ENCODE measurements at places on chromosomes 5 and 9.

DNA sequence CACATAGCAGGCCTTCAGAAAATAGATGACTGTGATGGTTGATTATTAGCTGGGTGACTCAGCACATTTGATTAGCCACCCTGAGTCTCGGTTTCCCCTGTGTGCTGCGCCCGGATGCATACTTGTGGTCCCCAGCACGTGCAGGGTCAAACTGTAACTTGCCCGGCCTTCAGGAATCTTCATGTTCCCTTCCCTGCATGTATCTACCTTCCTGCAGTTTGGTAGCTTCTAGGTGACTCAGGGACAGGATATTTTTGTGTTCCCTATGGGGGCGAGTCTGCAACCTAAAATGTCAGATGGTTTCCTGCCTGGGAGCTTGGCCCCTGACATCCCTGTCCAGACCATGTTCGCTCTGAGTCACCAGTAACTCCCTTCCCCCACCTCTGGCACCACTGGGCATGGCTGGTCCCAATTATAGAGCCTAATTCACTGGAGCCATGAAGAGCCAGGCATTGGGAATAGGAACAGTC is 13.2 kb downstream of the PTGS1 start:
- no peaks in the 10 kb centered on the region for H3K27me3 ChIP-seq
- no peak overlapping the region for H3K4me3 ChIP-seq
- H3K4me1 ChIP-seq: no peaks in the 10 kb centered on the region
- no peak overlapping the region for H3K27ac ChIP-seq

GRCh38 chr5:110735556-110735955 is 3.3 kb upstream of the SLC25A46 start:
- no peaks in the 10 kb centered on the region for H3K4me1 ChIP-seq
- DNase-seq: no peak
- no peak overlapping the region for H3K27ac ChIP-seq
- H3K4me3 ChIP-seq: no peak overlapping the region
- H3K36me3 ChIP-seq: no peaks in the 10 kb centered on the region

GRCh38 chr5:87413343-87413645 is 564 bp upstream of the CCNH start:
- peak overlapping the region; percentile 78 for H3K4me3 ChIP-seq
- H3K27ac ChIP-seq: peak overlapping the region; percentile 93
- DNase-seq: no peak
- 0 out of 2 replicates have a peak, but pooled peaks cover 5% of the 10 kb centered on the region for H3K4me1 ChIP-seq
- H3K27me3 ChIP-seq: no peaks in the 10 kb centered on the region

DNA sequence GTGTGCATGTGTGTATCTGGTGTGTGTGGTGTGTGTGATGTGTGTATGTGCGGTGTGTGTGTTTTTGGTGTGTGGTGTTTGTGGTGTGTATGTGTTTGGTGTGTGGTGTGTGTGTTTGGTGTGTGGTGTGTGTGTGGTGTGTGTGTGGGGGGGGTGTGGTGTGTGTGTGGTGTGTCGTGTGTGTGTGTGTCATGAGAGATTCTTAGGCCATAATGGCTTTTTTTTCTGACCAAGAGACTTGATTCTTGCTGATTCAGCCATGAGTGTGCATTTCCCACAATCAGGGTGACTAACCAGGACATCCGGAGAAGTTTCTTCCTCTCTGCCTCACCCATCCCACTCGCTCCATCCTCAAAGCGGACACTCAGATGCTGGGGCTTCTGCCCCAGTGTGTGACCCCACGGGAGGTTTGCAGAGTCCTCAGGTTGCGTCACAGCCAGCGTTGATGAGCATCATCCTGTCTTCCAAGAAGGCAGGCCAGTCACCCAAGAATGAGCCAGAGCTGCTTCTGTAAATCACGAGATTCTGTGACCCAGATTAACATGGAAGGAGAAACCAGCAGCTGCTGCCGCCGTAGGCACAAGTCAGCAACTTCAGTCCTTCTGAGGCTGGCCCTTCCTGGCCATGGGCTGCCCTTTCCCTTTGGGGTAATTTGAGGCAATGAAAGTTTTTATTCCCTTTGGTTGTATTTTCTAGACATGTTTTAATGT is 12.5 kb upstream of the CTSL start:
- no peak overlapping the region for H3K4me3 ChIP-seq
- H3K27ac ChIP-seq: no peak overlapping the region
- H3K27me3 ChIP-seq: no peaks in the 10 kb centered on the region
- H3K4me1 ChIP-seq: no peaks in the 10 kb centered on the region
- DNase-seq: no peak

Measured in Caco-2 (cell line).